ENCODE measurements at places on chromosomes 16 and 17. TPM values are rescaled to one million over a fixed set of nuclear protein-coding genes. Genes with fewer than 3 reads are reported as not detected.

The CLUH gene
- 42.9 TPM for total RNA-seq

The RND2 gene
- total RNA-seq, result 3.4 TPM

The BICDL2 gene
- total RNA-seq, result 0.31 TPM

The OTOP2 gene
- not detected for total RNA-seq

The TP53TG3F gene
- not detected for total RNA-seq

The MYOCD gene
- total RNA-seq, result under 0.01 TPM

The DNAI2 gene
- total RNA-seq, result not detected

The DBNDD1 gene
- total RNA-seq, result 22.5 TPM

The SPATA22 gene
- 1.3 TPM for total RNA-seq

The ZNF18 gene
- total RNA-seq, result 20.0 TPM

The ATP5PD gene
- total RNA-seq, result 92.0 TPM

The OR4D1 gene
- total RNA-seq, result not detected

Measured in parietal lobe (tissue), 2 donors.